ENCODE measurements at places on chromosomes 1 and 21. TPM values are rescaled to one million over a fixed set of nuclear protein-coding genes. Genes with fewer than 3 reads are reported as not detected.

TFF2 gene
- not detected for total RNA-seq

TXNIP gene
- 547 TPM for total RNA-seq

REN gene
- not detected for total RNA-seq

- DNase-seq: no peak
Measured at GRCh38 chr21:22573834-22574233, 1575.6 kb downstream of the NCAM2 start.

- DNase-seq: peak; percentile 82
Measured at GRCh38 chr1:215957663-215958062, 390.6 kb downstream of the KCTD3 start.

- peak; percentile 73 for DNase-seq
Measured at GRCh38 chr1:26771643-26772321, 16.0 kb upstream of the PIGV start.

All from umbilical cord (tissue), 2 donors.